RPMI7951 (cell line): ENCODE measurements at places on chromosomes 3 and 15.

GRCh38 chr3:57370341-57370740 lies 77.9 kb upstream of the ASB14 start:
- no peak for DNase-seq

DNA sequence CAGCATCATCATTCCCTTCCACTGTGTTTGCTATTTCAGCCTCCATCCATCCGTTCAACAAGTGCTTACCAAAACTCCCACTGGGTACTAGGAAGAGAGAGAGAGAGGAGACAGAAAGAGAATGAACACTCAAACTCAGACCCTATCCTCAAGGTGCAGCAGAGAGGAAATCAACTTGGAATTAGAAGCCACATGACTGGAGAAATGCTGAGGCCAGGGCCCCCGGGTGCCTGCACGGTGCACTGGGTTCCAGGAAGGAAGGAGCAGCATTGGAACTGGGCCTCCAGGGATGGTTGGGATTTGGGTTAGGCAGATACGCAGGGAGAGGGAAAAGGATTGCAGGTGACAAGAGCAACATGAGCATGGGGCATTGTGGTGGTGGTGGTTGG lies 30.0 kb downstream of the CORO2B start:
- DNase-seq = no peak

DNA sequence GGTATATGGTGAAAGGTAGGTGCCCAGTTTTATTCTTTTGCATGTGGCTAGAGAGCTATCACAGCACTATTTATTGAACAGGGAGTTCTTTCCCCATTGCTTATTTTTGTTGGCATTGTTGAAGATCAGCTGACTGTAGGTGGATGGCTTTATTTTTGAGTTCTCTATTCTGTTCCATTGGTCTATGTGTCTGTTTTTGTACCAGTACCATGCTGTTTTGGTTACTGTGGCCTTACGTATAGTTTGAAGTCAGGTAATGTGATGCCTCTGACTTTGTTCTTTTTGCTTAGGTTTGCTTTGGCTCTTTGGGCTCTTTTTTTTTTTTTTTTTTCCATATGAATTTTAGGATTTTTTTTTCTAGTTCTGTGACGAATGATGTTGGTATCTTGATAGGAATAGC lies 139.2 kb upstream of the CTNNB1 start:
- DNase-seq = no peak

DNA sequence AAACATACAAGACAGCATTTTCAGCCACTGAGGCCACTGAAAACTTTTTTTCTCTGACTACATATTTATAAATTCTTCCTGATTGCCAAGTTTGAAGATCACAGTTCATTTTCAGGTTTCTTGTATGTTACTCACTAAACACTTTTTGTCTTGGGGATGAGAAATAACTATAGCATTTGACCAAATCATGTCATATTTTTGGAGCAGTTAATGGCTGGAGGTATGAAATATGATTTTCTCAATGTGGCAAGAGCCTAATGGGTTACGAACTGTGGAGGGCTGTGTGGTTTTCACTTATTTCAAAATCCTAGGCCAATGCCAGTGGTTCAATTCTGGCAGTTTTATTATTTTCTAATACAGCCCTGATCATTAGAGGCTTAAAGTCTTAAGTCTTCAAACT lies 64.4 kb downstream of the USP13 start:
- no peak for DNase-seq

DNA sequence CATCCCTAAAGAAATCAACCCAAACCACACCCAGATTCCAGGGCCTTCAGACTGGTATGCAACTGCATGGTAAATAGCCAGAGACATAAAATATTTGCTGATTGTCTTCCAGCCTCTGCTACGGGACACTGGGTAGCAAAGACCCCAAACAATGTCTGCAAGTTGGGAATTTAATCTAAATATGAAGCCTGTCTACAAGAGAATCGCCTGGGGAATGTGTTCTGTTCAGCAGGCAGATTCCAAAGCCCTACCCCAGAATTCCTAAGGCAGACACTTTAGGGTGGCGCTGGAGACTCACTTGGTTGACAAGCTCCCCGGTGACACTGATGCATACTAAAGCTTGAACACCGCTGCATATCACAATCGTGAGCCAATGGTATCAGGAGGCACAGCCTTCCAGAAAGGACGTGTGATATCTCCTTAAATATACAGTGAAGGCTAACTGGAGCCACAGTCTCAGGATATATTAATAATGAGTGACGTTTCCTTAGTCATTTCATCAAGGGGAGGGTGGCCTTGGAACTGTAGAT lies 684.1 kb downstream of the NTRK3 start:
- DNase-seq = no peak

- DNase-seq = no peak
Measured at GRCh38 chr15:80932989-80933388, 56.6 kb downstream of the MESD start.

GRCh38 chr3:152405915-152406802 lies 137.4 kb downstream of the MBNL1 start:
- peak; percentile 70 for DNase-seq

DNA sequence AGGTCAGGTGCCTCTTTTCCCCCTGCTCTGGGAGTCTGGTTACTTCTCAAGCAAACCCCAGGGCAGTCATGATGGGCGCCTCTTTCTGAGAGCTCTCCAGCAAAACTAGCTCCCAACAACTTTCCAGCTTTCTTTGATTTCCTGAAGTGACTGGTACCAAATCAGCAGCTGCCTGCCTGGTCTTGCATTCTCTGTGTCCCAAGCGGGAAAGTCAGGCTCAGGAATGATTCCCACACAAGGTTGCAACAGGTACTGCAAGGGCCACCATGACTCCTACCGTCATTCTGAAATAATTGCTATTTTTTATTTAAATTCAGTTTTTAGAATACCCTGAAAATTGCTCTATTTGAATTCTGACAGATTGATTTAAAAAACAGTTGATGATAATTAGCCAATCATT lies 658.7 kb downstream of the SQOR start:
- DNase-seq = no peak

DNA sequence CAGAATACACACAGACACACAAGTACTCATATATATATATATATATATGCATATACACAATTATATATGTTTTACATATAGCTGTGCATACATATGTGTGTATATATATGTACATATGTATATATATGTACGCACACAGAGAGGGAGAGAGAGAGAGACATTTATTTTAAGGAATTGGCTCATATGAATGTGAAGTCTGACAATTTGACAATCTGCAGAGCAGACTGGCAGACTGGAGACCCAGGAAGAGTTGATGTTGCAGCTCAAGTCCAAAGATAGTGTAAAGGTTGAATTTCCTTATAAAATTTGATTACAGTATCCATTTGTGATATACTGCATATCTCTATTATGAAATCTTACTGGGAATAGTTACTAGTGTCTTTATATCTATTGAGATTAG lies 1330.3 kb upstream of the CADM2 start:
- no peak for DNase-seq

DNA sequence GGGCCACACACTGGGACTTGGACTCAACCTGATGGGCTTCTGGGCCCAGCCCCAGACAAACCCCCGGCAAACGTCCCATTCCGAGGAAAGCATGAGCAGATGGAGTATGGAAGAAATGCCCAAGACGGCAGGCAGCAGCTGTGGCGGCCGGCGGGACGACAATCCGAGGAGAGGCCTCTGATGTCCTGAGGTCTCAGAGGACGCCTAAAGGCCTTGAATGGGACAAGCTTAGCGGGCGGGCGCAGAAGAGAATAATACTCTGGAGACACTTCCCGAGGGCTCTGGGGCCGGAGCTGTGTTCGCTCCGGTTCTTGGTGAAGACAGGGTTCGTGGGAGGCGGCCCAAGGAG lies 482 bp upstream of the OGG1 start:
- no peak for DNase-seq
